ENCODE measurements at places on chromosomes 16 and 17.

DNA sequence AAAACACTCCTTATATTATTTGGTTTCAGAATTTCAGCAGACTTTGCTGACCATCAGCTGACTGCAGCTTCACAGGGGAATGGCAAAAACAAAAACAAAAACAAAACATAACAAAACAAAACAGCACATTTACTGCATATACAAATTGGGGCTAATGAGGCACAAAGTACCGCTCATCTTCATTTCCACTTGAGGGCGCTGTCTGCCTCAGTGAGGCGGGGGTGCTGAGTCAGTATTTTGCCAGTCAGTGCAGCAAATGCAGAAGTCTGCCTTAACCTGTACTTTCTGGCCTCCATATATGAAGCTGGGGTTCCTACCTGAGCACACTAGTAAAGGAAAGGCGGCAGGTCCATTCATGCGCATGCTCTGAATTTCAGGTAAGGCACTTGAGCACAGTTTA is 13.5 kb upstream of the DYNLRB2 start:
- DNase-seq = peak; percentile 10

GRCh38 chr17:57957886-57958285 is 2.7 kb upstream of the CUEDC1 start:
- DNase-seq = no peak

- no peak for DNase-seq
Observed at GRCh38 chr17:49932901-49933300, 36.1 kb upstream of the DLX4 start.

GRCh38 chr16:83992624-83993023 is 24.6 kb downstream of the NECAB2 start:
- no peak for DNase-seq

- no peak for DNase-seq
Observed at GRCh38 chr16:35749253-35750141, 2290.1 kb downstream of the TP53TG3F start.

DNA sequence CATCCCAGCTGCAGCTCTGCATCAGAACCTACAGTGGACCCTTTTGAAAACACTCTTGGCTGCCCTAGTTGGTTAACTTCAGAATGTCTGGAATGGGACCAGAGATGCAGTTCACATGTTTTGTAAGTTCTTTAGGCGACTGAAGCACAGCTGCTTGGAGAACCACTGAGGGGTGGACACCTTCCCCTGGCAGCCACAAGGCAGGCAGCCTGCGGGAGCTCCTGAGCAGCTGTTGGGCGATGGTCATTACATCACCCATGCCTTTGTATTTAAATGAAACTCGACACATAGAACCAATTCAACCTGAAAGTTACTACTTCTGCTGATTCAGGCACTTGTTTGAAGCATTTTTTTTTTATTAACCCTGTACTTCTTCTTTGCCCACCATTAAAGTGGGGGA is 151.5 kb downstream of the LGALS9B start:
- DNase-seq = no peak

- DNase-seq = no peak
Observed at GRCh38 chr17:78107457-78107856, 21.1 kb downstream of the TMC6 start.

- no peak for DNase-seq
Observed at GRCh38 chr16:80996688-80997138, 10.0 kb downstream of the CMC2 start.

GRCh38 chr16:85326794-85327181 is 214.5 kb upstream of the CIBAR2 start:
- DNase-seq = no peak

DNA sequence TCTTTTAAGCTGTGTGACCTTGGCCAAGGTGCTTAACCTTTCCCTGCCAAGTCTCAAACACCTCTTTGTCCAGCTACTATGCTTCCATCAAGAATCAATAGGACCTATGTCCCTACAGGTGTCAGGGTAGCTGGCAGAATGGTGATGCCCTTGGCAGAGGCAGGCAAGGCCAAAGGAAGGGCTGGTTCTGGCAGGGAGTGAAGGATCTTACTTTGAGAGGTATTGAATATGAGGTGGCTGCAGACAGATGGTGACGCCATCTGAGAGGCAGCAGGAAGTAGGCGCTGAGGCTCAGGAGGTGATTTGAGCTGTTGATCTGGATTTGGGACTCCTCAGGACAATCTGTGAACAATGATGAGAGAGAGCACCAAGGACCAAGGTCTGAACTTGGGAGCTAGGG is 12.5 kb downstream of the ABCC3 start:
- DNase-seq = no peak

DNA sequence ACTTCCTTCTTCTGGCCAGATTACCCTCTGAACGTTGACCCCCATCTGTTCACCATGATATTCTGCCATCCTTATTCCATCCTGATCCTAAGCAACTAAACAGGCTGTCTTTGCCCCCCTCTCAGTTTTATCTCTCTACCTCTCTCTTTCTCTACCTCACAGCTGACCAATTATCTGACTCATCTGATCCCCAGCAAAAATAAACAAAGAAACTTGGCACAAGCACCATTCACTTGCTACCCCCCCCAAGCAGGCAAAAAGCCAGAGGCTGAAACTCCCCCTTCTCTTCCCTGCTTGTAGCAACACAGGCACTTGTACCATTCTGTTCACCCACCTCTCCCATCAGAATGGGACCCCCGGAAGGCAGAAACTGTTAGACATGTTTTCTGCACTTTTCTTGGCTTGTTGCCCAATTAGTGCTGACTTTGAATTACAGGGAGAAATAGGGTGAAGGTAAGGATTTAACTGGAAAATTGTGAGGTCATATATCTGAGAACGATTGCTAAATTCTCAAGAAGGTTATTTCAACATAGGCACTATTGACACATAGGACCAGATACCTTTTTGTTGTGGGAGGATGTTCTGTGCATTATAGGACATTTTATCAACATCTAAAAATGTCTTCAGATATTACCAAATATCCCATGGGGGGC is 163.2 kb downstream of the TOX3 start:
- no peak for DNase-seq

DNA sequence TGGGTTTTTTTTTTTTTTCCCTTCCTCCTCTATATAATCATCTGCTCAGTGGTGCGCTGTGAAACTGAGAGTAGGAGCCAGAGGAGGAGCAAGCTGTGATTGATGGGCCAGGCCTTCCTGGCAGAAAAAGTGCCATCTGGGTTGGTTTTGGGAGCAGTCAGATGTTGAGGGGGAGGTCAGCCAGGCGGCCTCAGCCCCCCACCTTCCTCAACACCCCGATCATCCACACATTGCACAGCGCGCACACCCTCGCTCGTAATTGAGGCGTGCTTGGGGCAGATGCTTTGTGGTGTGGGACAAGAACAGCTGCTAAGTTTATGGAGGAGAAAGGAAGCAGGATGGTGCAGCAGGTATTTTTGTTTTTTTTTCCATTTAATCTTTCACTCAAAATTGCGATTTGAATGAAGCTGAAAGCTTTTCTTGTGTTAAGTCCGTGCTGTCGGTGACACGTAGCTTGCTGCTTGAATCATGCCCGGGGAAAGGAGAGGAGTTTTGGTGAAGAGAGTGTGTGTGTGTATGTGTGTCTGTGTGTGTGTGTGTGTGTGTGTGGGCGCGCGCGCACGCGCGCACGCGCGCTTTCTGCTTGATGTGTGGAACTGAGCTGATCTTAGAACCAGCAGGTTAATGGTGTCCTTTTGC is 177.4 kb downstream of the RBFOX1 start:
- DNase-seq = no peak

DNA sequence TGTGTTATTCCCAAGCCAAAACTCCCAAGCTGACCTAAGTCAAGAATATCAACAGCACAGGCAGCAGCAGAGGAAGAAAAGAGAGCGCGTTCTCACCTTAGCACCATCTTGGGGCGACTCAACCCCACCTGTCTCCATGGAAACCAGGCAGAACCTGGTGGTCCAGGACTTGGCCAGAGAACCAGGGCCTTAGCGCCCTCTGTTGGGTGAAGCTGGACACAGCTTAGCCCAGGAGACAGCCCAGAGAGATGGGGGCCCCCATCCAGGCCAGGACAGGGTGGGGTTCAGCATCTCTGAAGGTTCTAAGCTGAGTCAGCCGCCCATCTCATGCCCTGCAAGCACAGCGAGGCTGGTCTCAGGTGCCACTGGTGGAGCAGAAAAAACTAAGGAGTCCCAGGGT is 60.1 kb upstream of the TMEM132E start:
- no peak for DNase-seq

- DNase-seq = no peak
Observed at GRCh38 chr17:50918071-50918932, 52.1 kb upstream of the TOB1 start.

DNA sequence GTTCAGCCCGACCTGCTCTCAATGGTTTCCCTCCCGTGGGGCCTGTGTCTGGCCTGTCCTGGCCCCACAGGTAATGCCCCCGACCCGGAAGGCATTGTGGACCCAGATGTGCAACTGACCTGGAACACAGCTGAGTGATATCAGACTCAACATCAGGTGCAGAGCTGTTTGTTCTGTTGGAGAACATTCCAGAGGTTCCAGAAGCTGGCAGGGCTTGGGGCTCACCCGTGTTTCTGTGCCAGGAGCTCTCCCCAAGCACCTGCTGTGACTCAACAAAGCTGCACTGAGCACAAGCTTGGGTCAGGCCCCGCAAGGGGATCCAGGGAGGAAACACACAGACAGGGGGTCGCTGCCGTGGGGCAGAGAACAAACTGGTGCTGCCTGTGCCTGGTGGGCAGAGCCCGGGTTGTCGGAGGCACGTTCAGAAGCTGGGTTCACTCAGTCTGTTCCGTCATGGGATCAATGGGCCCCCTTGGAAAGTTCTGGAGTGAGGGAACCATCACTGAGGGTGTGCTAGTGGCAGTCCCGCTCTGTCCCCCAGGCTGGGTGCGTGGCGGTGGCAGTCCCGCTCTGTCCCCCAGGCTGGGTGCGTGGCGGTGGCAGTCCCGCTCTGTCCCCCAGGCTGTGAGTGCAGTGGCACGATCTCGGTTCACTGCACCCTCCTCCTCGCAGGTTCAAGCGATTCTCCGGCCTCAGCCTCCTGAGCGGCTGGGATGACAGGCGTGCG is 22.1 kb downstream of the HS3ST6 start:
- DNase-seq = no peak

GRCh38 chr16:24999856-25000461 is 15.2 kb downstream of the ARHGAP17 start:
- no peak for DNase-seq

DNA sequence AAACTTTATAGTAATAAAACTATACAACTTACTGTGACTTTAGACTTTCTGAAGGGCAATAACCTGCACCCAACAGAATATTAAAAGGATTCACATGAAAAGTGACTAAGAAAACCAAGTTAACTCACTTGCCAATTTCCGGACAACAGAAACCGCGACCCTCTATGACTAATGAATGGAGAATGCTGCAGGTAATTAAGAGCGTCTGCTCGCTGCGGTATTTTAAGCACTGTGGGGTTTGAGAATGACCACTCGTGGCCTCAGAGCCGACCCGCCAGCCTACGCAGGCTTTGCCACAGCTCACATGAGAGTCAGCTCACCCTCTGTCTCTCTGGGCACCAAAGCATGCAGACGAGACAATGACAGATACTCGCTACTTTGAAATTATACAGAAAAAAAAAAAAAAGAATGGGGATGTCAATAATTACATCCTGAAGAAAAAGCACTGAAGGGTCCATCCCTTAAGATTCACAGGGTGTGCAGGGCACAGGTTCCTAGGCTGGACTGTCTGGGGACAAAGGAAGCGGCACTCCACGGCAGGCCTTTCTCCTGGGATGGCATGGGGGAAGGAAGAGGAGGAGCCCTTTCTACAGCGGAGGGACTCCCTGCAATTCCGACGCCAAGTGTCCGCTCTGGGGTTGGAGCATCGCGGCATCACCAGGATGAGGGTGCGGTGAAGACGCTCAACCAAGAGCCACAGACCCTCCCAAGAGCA is 35.0 kb downstream of the ZCCHC14 start:
- DNase-seq = no peak

DNA sequence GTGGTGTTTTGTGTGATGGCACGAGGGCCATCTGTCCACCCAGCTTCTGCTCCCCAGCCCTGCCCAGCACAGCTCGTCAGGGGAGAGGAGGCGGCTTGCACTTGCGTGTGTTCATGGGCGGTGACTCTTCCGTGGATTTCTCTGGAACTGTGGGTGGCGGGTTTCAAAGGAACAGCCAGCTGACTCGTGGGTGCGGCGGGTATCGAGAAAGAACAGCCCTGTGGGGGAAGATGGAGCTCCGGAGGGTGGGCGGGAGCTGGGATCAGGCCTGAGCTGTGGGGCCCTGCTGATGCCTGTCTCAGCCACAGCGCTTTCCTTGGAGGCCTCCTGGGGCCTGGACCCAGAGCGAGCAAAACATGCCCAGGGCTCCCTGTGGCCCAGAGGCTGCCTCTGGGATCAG is 13.2 kb downstream of the NAGPA start:
- no peak for DNase-seq

DNA sequence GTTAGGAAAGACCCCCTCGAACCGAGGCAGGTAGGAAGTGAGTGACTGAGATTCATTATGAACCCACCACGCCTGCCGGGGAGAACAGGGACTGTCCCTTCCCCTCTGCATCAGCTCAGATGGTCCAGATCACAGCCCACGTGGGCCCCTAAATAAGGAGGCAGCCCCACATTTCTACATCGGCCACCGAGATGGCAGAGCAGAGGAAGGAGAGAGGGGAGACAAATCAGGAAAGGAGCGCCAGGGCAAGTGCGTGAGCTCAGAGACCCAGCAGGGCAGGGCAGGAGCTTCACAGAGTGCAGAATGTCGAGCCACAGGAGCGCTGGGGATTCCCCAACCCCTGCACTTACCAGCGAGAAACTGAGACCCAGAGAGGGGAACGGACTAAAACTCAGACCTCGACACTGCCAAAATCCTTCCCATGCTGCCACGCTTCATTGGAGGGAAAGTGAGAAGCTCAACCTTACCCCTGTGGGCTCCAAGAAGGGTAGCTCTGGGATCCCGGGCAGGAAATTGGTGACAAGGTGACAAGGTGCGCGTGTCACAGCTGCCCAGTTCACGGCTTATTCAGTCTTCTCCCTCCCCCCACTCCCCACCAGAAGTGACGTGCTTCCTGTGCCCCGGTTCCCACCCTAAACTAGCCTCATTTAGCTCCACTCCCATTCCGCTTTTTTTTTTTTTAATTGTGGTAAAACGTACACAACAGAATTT is at the start of gene ICAM2:
Gene ICAM2 (minus strand): TSS at position 578 of the 711 bp plus-strand sequence. CDS start 13,942 bp downstream, outside the sequence.
- DNase-seq = peak; percentile 77

- no peak for DNase-seq
Observed at GRCh38 chr17:20954794-20955193, 88.0 kb downstream of the USP22 start.

DNA sequence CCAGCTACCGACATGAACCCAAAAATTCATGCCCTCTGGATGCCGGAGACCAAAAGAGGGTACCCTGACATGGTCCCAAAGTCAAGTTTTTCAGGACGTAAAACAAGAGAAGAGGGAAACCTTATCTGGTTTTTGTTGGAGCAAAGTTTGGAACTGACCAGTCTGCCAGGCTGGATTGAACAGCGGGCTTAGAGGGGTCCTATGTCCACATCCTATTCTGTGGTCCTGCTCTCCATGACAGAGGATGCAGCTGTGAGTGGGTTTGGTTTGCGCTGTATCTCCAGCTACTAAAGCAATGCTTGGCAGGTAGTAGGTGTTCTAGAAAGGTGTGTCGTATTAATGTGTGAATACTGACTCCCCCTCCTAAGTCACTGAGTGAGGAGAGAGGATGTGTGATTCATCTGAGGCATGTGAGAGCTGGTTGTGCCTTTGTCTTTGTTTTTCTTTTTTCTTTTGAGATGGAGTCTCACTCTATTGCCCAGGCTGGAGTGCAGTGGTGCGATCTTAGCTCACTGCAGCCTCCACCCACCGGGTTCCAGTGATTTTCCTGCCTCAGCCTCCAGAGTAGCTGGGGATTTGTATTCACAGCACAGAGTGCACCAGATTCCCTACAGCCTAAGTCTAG is 31.0 kb downstream of the PMM2 start:
- DNase-seq = no peak
